ENCODE measurements at places on chromosomes 3 and 15.

DNA sequence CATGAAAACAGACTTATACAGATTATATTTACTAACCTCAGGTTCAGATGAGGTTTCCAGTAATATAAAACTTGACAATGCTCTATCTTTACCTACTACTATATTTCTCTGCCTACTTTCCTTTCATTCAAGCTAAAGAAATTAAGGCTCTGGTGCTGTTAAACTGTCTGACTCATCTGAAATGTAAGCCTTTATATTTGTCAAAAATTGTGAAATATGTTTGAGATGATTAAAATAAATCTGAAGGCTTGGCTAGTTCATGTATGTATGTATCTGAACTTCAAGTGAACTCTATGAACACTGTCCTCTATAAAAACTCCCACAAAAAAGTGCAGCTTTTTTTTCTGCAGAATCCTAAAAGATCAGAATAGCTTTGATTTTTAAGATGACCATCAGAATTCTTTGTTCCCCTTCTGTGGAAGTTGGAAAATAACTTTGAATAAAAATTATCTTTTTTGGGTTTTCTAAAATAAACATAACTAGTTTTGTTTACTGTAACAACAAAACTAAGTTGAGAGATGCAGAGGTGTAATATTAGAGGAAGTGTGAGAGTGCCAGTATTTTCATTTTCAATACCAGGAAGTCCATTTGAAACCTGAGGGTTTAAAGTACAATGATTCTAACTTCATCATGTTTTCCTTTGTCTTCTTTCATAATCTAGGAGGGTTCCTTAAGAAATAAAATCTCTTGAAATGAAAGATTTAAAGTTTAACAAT is 42.2 kb downstream of the ILDR1 start:
- no peak for DNase-seq

DNA sequence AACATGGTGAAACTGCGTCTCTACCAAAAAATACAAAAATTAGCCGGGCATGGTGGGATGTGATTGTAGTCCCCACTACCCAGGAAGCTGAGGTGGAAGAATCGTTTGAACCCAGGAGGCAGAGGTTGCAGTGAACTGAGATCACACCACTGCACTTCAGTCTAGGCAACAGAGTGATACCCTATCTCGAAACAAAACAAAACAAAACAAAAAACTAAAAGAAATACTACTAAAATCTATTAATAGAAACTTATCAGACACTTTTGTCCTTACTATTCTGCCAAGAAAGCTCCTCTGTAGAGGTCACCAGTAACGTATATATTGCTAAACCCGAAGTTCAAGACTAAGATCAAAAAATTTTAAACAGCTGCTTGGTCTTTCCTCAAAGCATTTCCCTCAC is 67.1 kb downstream of the SMARCC1 start:
- DNase-seq = no peak

GRCh38 chr15:92690395-92690794 is 34.8 kb upstream of the FAM174B start:
- no peak for DNase-seq

DNA sequence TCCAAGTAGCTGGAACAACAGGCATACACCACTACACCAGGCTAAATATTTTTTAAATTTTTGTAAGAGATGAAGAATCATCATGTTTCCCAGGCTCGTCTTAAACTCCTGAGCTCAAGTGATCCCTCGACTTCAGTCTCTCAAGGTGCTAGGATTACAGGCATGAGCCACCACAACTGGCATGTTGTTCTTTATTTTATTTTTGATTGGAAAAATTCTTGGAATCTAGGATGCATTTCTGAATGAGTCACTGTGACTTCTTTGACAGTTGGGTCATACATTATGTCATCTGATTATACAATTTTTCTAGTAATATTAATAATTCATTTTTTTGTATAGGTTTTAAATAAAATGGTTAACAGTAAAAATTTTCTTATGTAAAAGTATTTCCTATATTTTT is 870.2 kb downstream of the SI start:
- no peak for DNase-seq

DNA sequence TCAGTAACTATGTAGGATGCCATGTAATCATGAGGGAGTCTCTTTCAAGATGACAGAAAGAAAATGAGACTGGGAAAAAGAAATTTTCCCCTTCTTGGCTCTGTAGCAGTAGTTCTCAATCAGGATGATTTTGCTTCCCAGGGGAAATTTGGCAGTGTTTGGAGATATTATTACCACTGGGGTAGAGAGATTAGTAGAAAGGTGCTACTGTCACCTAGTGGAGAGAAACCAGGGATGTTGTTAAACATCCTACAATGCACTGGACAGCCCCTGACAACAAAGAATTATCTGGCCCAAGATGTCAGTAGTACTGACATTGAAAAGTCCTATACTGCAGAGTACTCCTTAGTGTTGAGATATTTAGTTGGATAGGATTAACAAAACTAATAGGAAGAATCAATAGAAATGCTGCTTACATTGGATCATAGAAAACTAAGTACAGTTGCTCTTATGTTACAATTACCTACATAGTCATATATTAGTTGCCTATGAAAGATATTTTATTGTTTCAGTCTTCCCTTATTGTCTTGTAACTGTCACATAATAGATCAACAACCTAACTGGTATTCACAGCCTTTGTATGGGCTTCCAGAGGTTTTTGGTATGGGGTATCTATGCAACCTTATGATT is 433.3 kb downstream of the RAP2B start:
- peak; percentile 62 for DNase-seq

DNA sequence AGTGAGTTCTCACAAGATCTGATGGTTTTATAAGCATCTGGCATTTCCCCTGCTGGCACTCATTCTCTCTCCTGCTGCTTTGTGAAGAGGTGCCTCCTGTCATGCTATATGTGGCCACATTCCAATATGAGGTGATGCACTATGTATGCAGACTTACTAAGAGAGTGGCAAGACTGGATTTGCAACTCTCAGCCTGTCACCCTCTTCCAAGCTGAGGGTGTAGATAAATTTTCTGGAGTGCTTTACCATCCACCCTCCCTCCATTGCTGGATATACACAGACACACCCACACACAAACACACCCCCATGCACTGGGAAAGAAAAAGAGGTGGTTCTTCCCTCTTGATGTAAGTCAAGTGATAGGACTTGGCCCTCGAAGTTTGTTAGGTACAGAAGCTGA is 30.2 kb upstream of the CHMP2B start:
- DNase-seq = no peak

DNA sequence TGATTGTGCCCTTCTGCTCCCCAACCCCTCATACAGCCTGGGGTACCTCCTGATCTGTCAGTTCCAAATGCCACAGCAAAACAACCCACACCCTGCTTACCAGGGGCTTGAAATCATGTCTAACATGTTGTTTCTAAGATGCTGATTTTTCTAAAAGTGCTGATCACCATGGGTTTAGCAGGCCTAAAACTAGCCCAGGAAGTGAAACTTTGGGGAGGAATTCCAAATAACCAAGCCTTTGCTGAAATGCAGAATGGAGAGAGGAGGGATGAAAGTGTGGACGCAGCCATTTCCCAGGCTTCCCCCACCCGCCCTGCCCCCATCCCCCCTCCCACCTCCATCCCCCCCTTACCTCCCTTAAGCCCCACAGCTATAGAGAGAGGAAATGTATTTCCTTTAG is 2.0 kb upstream of the HRH1 start:
- DNase-seq = no peak

DNA sequence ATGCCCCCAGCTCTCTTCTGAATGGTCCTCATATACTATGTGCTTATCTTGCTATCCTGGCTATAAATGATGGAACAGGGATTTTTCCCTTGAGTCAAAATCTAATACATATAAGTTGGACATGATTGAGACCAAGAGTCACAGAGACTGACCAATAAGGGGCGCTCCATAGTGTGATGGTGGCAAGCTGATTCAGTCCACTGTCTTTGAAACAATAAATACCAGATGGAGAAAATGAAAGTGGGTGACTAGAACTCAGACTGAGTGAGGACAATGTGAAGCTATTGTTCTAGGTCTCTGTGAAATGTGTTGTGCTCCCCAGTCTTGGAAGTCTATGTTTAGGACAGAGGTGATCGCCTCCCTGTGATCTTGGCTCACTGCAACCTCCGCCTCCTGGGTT is 10.6 kb upstream of the FSTL1 start:
- DNase-seq = no peak

GRCh38 chr15:90349072-90349471 is 3.0 kb upstream of the ZNF774 start:
- no peak for DNase-seq

GRCh38 chr15:69862540-69862939 is 235.2 kb downstream of the TLE3 start:
- DNase-seq = no peak

DNA sequence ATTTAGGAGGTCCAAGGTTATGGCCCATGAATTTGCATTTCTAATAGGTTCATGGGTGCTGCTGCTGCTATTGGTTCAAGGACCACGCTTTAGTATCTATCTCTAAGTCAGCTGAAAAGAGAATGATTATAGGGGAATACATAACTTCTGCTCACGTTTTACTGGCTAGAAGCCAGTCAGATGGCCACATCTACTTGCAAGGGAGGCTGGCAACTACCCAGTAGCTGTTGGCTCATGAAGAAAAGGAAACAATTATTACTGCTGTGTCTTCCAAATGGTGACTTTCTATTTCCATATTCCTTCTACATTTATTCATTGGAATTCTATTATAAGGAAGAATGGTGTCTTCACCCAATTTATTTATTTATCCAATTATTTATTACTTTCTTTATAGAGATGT is 54.2 kb downstream of the SLC25A36 start:
- DNase-seq = no peak

GRCh38 chr3:189586941-189587663 is 44.1 kb upstream of the TP63 start:
- DNase-seq = no peak

- DNase-seq = no peak
These were observed 55.1 kb upstream of the POLR2M start for GRCh38 chr15:57651445-57651844.

DNA sequence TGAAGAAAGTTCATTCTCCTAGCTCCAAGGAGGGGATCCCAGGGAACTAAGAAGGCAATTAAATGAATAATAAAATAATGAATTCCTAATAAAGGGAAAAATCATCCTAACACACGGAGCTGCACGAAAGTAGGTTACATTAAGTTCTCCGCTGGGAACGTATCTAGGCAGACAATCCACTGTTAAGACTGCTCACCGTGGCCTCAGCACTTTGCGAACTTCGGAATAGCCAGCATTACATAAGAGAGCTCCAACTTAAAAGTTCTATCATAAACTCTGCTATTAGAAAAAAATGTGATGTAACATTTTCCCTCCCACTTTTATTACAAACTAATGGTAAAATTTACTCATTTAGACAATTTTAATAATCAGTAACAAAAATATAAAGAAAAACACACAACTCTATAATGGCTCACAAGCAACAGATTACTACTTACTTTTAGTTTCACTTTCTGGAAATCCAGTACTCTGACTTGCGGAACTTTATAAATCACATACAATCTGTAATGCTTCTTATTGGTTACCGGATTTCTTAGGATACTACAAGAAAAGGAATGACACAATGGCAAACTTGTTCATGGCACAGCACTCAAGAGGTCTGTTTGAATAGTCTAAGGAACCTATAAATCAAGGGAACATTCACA is 8.5 kb downstream of the SNRPA1 start:
- no peak for DNase-seq

DNA sequence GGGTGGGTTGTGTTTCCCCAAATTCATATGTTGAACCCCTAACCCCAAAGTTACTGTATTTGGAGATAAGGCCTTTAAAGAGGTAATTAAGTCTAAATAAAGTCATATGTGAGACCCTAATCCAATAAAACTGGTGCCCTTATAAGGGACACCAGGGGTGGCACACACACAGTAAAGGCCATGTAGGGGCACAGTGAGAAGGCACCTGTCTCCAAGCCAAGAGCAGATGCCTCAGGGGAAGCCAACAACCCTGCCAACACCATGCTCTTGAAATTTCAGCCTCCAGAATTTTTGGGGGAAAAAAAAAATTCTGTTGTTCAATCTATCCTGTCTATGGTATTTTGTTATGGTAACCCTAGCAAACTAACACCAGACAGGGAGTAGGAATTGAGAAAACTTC is 1.5 kb upstream of the GMNC start:
- no peak for DNase-seq

- DNase-seq = peak; percentile 11
These were observed 40.8 kb upstream of the IQCF6 start for GRCh38 chr3:51819709-51820406.

DNA sequence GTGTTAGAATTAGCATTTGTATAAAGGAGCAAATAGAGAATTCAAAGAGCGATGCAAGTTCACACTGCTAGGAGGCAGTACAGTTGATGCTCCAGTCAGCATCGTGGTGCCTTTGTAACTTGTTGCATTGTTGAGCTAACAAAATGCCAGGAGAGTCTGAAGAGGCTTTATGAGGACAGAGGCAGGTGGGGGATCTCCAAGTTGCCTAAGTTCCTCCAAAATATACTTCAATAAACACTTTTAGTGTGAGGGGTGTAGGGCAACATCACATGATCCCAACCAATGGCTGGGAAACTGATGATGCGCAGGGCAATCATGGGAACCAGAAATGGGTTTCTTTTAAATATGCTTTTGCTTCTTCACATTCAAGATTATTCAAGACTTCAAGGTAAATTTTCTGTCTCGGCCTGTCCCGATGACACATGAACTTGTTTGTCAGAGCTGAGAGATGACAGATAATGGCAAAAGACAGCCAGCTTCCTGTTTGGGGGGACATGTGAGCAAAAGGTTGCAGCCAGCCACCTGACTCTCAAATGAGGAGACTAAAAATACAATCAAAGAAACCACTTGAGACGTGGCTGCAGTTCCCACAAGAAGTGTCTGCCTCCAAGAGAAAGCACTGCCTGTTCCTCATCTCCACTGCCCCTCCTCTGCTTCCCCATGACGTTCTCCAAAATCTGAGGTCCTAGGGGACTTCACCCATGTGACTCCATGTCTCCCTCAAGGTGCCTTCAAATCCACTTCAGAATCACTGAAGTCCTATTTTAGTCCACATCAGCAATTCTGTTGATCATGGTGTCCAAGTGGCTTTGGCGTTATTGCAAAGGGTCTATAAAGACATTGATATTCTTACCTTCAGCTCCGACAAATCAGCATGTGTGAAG is 39.3 kb downstream of the KLHL6 start:
- DNase-seq = no peak

- DNase-seq = no peak
These were observed 36.3 kb upstream of the MYLK start for GRCh38 chr3:123920383-123920782.

DNA sequence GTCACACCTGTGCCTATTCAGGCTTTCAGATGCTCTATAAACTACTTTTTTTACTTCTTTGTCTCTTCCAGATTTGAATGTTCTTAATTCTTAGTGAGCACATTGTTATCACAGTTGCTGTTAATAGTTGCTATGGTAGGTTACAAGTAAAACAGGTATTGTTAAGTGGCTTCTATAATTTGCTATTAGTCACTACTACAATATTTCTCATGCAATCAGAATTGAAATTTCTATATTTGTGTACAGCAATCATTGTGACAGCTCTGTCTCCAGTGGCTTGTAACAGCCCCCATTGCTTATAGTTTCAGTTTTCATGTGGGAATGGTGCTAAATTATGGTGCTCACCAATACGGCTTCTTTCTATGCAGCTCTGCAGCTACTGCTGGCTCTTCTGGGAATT is 318.4 kb upstream of the GOLIM4 start:
- no peak for DNase-seq
